ENCODE measurements at places on chromosomes 13 and 19.

DNA sequence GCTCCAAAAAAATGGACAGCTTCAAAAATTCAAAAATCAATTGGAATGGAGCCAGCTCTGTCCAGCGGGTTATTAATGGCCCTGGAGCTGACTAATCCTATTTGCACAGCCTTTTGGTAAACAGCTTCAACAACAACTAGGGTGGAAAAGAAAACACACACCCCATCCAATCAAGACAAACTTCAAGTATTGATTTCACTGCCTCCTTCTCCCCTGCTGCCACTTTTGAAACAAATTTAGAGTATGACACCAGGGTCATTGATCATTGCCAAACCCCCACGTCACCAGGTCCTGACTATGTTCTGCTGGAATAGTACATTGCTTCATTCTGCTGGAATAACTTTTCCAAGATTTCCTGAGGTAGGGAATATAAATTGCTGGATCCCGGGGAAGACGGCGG, 56.8 kb upstream of the GTF3A start:
- DNase-seq = no peak

DNA sequence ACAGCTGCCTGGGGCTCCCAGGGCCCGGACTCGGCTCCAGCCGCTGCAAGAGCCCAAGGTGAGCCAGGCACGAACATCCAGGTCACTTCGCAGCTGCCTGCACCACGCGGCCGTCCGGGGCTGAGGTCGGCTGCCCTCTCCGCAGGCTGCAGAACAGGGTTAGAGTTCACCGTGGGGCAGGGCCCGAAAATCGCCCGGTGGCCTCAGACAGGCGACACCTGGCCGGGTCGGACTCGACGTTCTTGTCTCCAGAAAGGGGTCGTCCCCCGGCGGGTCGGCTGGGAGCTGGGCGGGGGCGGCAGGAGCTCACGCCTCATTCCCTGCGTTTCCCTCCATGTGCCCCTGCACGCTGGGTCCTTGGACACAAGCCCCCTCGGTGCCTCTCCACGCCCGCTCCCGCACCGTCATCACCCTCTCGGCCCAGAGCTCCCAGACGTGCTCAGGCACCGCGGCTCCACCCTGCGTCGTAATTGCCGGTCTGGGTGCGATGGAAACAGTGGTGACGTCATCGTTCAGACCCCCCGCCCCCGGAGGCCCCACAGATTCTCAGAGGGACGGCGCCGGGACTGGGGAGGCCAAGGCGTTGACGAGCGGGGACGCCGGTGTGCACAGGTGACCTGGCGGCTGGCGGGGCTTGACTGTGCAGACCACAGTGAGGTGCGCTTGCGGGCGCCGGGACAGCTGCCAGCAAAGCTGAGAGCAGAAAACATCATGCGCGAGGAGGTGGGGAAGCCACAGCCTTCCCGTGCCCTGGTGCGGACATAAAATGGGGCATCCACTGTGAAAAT, 4.0 kb upstream of the GRIN3B start:
- peak; percentile 64 for DNase-seq

GRCh38 chr19:51246164-51246552, 4.7 kb upstream of the SIGLECL1 start:
- no peak for DNase-seq

GRCh38 chr19:6580313-6580712, 10.6 kb downstream of the CD70 start:
- DNase-seq = no peak

GRCh38 chr13:76887076-76887563, 915 bp upstream of the KCTD12 start:
- no peak for DNase-seq

DNA sequence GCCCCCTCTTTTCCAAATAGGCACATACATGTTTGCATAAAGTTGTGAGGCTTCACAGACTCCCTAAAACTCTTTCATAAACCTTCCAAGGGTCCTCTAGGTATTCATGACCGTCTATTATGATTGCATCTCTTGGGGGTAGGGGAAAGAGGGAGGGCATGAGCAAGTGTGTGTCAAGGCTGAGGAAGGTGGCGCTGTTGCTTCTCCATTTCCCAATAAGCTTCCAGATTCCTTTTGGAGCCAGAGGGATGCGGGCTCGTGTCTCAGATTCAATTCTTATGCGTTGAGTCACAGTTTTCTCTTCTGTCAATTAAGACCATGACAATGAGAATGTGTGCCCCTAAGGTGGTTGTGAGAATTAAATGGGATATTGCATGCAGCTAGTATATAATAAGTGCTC, 51.0 kb upstream of the CYP2A7 start:
- no peak for DNase-seq

DNA sequence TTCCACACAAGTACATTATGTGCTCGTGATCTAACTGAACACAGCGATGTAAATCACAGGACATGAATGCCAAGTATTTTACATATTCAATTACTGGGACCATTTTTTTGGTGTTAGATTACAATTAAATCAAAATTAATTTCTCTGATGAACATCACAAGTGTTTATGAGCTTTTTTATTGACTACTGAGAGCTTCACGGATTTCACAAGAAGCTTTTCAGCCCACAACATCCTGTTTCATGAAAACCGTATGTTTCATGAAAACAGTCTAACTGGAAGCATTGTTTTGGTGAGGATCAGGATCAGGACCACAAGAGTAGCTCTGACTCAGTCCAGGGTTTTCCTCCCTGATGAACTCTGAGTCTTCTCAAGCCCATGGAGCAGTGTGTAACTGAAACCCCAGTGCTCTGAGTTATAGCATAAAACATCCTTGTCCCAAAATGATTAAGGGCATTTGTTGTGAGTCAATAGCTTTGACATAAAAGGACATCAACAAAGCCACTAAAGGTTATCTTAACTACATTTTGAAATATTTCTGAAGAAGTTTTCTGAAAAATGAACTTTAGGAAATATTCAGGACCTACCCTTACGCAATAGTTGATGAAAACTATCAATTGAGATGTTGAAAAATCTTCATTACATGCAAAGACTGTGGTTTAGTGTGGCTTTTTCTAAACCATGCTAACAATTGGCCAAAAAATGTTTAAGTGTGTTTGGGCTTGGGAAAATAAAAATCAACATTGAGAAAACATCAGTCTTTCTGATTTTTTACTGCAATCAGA, 49.3 kb downstream of the UFM1 start:
- DNase-seq = no peak

DNA sequence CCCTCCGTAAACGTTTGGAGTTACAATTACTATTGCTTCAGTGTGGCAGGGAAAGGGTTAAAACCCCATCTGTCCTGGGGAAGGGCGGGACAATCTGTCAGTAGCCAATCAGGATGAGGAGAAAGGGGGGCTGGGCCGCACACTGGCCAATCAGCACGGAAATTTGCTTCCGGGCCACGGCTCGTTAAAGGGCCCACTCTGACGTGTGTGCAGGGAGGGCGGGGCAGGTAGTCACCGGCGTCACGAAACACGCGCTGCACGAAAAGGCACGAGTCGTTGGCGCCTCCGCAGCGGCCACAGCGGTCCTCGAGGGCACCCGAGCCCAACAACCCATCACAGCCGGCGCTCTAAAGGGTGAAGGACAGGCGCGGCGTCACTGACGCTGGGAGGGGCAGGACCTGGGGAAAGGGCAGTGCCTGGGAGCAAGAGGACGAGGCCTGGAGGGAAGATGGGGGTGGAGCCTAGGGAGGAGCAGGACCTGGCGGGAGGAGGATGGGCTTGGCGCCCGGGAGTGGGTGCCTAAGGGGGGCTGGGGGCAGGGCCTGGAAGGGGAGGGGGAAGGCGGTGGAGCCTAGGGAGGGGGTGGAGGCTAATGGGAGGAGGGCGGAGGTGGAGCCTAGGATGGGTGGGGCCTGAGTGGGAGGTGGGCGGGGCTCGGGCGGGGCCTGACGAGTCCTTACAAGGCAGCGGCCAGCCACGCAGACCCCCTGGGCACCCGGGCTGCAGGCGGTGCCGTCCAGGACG, 4.9 kb downstream of the ADAMTSL5 start:
- peak; percentile 86 for DNase-seq

DNA sequence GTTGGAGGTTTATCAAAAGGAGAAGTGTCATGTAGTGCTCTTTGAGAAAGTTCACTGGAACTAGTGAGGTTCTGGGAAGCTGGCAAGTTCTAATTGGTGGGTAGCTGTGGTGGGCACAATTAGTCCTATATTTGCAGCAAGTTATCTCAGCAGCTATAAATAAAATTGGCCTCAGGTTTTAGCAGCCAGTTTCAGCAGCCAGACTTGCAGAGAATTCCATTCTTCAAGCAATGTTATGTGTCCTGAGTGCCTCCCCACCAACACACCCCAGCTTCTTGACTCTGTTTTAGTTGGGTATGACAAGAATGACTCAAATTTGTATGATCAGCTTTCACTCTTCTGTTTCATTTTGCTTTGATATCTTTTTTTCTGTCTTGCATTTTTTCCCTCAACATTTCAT, 4.7 kb downstream of the IFT88 start:
- no peak for DNase-seq

- no peak for DNase-seq
Observed at GRCh38 chr13:102100234-102100633, 301.6 kb downstream of the FGF14 start.

DNA sequence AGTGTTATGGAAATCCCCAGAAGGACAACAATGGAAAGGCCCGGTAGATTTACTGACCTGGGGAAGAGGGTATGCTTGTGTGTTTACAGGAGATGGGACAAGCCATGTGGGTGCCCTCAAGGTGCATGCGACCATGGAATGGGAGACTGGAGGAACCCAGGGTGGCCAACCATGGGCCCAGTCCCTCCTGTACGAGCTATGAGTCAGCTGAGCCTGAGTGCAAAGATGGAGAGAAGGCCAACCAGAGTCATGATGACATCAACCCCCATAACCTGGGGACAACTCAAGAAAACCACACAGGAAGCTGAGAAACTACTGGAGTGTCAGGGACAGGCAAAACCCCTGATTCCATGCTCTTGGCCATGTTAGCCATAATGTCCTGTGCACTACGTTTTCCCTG, 7.8 kb downstream of the ZNF350 start:
- no peak for DNase-seq

DNA sequence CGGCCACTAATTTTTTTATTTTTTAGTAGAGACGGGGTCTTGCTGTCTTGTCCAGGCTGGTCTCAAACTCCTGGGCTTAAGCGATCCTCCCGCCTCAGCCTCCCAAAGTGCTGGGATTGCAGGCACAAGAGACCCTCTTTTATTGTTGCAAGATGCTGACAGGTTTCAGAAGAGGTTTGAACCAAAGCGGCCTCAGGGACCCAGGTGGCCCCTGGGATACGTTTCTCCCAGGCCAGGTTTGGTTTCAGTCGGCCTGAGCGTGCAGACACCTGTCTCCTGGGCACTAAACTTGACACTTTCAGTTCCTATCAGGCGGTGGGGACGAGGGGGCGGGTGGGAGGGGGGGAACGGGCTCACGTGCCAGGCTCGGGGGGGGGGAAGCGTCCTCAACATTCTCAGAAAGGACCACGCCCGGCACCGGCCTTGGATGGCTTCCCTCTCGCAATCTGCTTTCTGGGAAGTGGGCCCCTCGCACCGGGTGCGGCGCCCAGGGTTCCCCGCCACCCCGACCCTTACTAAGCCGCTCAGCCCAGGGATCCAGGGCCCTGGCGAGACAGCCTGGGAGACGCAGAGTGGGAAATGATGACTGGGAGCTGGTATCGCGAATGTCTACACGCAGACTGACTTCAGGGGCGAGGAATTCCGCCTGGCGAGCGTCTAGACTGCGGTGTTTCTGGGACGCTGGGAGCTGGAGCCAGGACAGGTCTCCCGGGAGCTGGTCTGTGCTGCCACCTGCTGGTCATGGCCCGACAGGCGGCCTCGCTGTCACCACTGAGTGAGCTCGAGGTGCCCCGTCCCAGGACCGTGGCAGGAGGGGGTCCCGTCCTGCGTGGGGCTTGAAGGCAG, 91.6 kb downstream of the GNG7 start:
- DNase-seq = peak; percentile 95

GRCh38 chr19:1066748-1067340, at the start of gene ARHGAP45:
TSS of gene ARHGAP45 (plus strand) at chr19:1067167. CDS start at chr19:1067406, 239 bp downstream.
- DNase-seq = peak; percentile 80

DNA sequence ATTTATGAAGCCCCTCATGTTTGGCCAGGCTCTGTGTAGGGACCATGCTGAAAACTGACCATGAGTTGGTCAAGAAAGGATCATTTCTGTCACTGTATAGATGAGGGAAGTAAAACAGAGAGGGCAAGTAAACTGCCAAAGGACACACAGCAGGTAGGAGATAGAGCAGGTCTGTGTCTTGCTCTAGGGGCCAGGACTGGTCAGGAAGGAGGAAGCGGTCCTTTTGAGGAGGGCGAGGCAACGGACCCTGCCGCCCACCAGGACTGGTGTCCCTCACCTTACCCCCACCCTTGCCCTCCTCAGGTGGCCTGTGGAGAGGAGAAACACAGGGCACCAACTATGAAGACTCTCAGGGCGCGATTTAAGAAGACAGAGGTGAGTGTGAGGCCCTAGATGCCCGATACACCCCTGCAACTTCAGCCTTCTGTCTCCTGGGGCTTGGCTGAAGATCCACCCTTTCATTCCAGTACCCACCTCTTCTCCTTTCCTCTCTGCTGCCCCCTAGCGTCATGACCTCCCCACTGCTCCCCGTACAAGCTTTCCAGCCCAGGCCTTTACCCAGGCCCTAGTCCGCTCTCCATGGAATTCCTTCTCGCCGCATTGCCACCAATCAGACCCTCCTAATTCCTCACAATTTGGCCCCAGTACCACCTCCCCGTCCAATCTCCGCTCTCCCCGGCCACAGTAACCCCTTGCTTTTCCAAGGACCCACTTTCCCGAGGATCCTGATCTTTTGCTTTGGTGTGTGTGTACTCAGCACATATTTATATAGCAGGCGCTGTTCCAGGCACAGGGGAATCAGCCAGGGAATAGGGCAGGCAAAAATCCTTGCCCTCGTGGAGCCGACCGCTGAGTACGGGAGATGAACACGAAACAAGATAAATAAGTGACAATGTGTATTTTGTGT, 3.9 kb downstream of the ANKRD24 start:
- peak; percentile 66 for DNase-seq

GRCh38 chr13:46146898-46147297, 35.1 kb downstream of the LCP1 start:
- no peak for DNase-seq

DNA sequence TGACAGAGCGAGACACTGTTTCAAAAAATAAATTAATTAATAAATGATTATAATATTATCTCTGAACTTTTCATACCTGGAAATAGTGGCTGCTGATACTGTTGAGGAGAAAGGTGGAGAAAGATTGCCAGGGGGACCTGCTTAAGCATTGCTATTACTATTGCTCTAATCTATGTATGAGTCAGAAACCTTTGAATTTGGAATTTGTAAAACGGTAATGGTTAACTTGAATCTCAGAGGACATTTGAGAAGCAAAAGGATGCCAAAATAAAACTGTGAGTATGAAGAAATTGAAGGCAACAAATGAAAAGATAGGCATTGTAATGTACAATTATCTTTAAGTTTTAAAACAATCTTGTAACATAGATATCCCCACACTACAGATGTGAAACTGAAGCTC, 5.2 kb downstream of the MRPL57 start:
- DNase-seq = no peak
